ENCODE measurements at places on chromosomes 12 and 14.
A peak's percentile ranks its signal among the peaks of the same experiment; 100 is the strongest.

GRCh38 chr12:27333403-27334009 lies 870 bp downstream of the BMAL2 start:
- peak; percentile 37 for DNase-seq

DNA sequence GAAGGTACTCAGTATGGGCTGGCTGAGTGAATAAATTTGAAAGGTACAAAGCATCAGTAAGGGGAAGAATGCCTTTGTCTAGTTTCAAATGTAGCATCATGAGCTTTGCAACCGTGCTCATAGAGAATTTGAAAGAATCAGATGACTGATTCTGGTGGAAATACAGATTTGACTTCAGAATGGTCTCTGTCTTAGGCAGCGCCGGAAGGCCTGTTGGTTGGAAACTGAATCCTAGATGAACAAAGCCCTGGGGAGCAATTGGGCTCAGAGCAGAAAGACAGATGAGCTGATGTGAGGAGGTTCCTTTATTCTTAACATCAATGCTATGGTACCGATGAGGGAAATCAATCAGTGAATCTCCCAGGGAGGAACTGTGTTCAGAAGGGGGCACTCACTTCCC lies 137.3 kb downstream of the SNAPC1 start:
- no peak for DNase-seq

DNA sequence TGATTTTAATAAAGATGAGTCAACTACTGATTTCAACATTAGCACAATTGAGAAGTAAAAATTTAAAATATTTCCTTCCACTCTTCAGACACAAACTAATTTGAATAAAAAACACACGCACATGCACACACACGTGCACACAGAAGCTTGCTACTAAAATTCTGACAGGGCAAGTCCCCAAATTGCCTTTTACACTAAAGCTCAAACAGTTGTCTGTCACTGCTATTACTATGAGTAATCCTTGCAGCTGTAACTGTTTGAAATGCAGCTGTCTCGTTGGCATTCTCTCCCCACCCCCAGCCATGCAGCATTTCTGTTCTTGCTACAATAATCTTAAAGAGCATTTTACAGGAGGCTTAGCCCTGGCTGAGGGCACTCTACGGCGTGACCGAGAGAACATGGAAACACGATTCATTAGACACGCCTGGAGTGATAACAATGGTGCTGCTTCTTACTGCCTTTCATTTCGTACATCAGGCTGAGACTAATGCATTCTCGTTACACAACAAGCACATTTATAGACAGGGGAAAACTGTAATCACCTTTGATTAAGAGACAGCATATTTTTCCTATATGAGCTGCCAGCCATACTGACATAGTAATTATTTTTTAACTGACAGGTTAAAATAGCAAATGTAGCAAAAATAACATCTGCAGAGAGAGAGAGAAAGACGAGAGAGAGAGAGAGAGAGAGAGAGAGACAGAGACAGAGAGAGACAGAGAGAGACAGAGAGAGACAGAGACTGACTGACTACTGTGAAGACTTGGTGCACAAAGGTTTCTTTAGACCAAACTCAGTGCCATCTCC lies 153.8 kb downstream of the MED13L start:
- no peak for DNase-seq

- no peak for DNase-seq
Observed at GRCh38 chr14:90449411-90449810, 52.6 kb downstream of the CALM1 start.

GRCh38 chr12:119683413-119683812 lies 15.5 kb downstream of the PRKAB1 start:
- peak; percentile 10 for DNase-seq

GRCh38 chr14:103280278-103280928 lies 53.6 kb upstream of the EIF5 start:
- no peak for DNase-seq

GRCh38 chr12:62934239-62934798 lies 631 bp downstream of the PPM1H start:
- peak; percentile 59 for DNase-seq

GRCh38 chr14:79415726-79416125 lies 795.6 kb downstream of the DIO2 start:
- no peak for DNase-seq

DNA sequence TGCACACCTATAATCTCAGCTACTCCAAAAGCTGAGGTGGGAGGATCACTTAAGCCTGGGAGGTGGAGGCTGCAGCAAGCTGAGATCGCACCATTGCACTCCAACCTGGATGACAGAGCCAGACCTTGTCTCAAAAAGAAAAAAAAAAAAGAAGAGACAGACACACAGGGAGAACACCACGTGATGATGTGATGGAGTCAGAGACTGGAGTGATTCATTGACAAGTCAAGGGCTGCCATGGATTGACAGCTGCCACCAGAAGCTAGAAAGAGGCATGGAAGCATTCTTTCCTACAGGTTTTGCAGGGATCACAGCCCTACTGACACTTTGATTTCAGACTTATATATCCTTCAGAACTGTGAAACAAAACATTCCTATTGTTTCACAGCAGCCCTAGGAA lies 3.5 kb upstream of the HCFC2 start:
- DNase-seq: no peak

DNA sequence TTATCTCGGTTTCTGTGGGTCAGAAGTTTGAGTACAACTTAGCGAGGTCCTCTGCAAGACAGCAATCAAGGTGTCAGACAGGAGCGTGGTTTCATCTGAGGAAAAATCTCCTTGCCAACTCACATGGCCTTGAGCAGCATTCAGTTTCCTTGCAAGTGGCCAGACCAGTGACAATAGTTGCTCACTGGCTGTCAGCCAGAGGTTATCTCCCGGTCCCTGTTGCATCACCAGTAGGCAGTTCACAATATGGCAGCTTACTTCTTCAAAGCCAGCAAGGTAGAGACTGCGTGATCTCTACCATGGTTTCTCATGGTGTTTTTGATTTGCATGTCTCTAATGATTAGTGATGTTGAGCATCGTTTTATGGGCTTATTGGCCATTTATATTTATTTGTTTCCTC lies 143.8 kb upstream of the DAAM1 start:
- DNase-seq: no peak

DNA sequence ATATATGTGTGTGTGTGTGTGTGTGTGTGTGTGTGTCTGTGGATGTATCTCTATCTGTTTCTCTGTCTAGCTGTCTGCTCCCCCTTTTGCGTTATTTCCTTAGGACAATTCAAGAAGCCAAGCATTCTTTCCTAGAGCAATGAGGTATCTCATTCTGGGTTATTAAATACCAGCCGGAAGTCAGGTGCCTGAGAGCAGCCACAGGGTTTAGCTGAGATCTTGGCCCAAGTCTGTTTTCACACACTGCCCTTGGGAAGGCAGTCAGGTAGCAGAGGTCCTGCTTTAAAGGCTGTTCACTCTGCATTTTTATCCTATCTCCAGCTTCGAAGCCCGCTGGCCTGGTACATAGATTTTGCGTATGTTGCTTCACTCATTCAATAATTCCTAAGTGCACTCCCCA lies 76.8 kb downstream of the TSPAN9 start:
- no peak for DNase-seq

DNA sequence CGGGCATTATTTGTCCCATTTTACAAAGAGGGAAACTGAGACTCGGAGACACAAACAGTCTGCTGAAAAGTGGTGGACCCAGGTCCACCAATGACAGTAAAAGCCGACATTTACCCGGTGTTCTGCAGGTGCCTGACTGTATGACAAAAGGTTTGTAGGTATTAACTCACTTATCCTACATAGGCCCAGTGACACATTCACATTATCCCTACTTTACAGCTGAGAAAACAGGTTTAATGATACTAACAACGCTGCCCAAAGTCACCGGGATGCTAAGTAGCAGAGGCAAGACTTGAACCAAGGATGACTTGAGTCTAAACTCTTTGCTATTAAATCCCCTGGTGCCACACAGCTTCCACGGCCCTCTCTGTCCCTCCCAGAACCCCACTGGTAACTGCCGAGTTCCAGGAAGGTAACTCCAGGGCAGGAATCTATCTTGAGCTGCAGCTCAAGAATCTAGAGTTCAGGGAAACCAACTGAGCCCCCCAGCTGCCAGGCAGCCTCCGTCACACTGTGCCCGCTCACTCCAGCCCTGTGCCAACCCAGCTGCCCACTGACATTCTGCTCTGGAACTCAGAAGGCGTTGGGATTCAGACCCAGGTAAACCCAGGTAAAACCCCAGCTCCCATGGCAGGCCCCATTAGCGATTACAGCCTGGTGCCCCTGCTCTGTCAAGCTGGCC lies 33.7 kb downstream of the SYNE3 start:
- no peak for DNase-seq

GRCh38 chr12:52214421-52214802 lies 18.6 kb upstream of the KRT7 start:
- DNase-seq: no peak

- no peak for DNase-seq
Observed at GRCh38 chr12:51185171-51185717, 12.3 kb upstream of the TFCP2 start.

DNA sequence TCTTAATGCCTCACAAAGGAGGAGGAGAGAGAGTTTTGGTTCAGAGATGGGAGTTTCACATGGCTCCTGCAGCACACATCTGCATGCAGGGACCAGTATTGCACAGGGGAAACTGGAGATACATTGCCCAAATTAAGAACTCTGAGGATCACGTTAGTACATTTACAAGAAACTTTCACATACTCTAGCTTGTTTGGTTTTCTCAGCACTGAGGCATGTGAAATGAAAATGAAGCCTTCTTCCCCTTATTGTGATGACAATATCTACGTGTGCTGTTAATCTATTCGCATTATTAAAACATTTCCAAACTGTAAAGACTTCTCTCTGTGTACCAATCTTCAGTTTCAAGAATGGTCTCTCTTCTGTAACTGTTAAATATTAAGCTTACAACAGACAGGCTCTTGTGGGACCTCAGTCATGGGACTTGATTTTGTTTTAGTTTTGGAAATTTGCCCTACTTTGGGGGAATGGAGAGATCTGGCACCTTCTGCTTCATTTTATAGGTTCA lies 124.7 kb downstream of the DAAM1 start:
- no peak for DNase-seq

DNA sequence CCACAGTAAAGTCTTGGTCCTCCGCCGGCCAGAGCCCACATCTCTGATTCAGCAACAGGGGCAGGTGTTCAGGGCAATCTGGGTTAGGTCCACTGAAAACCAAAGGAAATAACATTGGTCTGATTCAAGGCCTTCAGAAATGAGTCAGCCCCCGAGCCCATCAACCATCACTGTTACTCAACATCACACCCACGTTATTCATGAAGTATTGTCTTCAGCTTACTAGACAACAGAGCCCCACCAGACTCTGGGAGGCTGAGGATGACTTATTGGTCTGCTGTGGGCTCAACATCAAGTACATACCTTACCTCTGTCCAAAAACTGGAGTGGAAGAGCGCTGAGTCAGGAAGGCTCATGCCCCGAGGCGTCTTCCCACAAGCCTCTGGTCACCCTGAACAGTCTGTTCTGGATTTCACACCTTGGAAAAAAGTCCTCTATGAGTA lies 97.5 kb downstream of the ZFP36L1 start:
- DNase-seq: peak; percentile 87

- no peak for DNase-seq
Observed at GRCh38 chr12:114342656-114343055, 63.3 kb downstream of the TBX5 start.

DNA sequence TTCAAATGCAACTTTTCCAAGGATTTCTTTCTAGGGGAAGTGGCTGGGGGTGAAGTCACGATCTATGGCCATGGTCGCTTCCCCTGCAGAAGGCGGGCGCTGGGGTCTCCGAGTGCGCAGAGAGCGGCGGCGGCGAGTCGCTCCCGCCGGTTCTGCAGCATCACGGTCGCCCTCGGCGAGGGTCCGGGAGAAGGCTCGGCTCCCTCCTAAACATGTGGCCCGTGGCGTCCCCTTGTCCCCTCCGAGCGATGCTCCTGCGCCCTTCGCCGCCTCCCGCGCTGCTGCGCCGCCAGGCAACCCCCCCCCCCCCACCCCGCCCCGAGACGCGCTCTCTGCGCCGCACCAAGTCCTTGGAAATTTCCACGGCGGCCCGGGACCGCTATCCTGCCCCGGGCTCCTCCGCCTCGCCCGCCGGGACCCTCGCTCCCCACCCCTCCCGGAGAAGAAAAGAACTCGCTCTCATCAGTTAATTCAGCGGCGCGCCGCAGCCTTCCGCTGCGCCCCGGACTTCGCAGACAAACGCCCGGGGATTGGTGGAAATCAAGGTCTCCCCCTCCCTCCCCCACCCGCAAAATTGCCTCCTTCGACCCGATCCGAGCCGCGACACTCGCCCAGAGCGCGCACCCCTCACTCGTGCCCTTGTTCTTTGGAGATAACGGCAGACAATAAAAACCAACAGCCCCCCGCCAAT lies at the start of gene ST8SIA1:
TSS of gene ST8SIA1 (minus strand) at position 298 of the 691 bp plus-strand sequence. CDS start 475 bp downstream, outside the sequence.
- DNase-seq: no peak

DNA sequence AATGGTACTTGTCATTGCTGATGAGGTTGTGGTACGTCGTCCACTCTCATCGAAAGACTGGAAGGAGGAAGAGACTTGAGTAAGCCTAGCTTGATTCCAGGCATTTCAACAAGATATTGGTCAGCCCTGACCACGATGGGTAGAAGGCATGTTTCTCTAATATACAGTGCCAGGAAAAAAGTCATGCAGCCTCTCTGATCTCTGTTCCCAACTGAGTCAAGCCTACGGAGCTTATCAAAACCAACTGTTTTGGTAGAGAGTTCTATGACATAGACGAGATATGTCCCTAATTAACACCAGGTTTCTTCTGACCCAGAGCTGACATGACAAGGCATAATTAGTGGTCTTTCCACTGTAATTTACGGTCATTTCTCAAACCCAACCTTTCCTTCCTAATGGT lies 58.5 kb downstream of the NIN start:
- DNase-seq: no peak

- no peak for DNase-seq
Observed at GRCh38 chr12:47071241-47071852, 8.1 kb upstream of the PCED1B start.

DNA sequence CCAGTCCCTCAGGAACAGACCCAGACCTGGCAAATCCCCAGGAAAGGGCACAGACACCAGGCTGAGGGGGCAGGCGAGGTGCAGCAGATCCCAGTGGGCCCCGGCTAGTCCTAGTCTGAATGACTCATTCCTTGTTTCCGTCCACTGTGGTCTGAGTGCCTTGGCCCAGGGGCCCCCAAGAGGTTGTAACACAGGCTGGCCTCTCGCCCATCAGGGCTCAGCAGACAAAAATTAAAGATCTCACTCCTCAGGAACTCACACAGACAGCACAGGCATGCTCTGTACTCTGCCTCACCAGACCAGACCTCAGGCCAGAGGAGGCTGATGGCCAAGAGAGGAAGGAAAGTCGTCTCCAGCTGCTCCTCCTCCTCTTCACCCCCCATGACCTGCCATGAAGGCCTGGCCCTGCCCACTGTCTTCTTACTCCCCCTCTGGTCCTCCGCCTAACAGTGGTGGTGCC lies 7.7 kb upstream of the LTBP2 start:
- peak; percentile 83 for DNase-seq

DNA sequence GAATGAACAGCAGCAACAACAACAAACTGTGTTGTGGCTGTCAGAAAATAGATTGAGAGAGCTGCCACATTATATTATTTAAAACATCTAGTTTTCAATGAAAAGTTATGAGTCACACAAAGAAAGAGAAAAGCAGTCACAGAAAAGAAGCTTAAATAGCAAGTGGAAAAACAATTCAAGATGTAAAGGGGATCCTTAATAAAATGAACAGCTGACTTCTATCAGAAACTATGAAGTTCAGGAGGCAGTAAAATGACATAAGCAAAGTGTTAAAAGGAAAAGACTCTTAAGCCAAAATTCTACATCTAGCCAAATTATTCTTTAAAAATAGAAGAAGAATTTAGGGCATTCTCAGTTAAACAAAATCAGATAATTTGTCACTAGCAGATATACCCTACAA lies 5.6 kb downstream of the CLEC14A start:
- no peak for DNase-seq

Data from T1000 (cell line).